ENCODE measurements at places on chromosomes 5 and 9.
A peak's percentile ranks its signal among the peaks of the same experiment; 100 is the strongest.

DNA sequence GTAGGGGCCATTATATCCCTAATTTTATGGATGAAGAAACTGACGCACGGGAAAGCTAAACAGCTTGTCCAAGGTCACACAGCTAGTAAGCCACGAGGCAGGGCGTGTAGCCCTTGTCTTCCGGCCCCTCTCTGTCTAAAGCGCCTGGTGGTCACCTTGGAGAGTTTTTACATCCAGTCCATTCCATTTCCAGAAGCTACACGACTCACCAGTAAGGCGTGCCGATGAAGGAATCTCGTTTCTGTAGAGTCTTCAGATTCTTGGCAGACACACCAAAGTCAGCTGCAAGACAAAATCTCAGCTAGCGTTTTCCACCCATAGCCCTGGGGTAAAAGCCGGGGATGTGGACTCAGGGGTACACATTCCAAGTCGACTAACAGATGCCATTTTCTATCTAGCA, 80.5 kb downstream of the STK10 start:
- peak; percentile 48 for DNase-seq

DNA sequence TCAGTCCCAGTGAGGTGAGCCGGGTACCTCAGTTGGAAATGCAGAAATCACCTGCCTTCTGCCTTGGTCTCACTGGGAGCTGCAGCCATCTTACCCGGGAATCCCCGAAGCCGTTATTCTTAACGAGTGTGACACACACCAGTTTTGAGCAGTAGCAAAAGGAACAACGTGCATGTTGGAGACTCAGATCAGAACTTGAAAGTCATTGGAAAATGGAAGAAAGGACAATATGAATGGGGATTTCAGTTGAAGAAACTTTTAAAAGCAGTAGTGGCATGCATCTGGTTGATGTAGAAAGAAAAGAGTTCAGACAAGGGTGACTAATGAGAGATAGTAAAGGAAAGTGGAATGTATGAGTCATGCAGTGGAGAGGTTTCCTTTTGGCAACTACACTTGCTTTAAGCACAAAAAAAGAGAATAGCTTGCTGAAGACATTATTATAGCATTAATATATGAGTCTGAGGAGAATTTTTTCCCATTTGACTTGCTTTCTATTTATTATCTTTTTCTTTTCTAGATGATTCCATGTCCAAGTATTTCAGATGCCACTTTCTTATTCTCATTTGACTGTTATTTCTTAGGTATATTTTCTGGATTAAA, 44.4 kb upstream of the ANKDD1B start:
- DNase-seq, result peak; percentile 91

GRCh38 chr9:108869092-108869725, 7.1 kb downstream of the ACTL7A start:
- peak; percentile 60 for DNase-seq

DNA sequence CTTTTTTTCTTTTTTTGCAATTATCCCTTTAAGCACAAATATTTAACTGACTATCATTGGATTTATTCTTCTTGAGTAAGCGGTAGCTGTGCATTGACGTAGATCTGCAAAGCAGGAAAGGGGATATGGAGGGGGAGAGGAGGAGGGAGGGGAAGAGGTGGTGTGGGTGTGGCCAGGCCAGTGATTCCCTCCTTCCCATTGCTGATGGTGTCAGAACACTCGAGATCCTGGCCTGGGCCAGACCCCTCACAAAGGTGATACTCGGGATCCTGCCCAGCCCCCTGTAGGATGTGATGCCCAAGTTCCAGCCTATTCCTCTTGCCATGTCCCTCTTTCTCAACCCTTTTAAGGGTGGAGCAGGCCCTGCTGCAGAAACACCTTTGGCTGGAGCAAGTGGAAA, 9.9 kb downstream of the SLC36A3 start:
- DNase-seq, result no peak

DNA sequence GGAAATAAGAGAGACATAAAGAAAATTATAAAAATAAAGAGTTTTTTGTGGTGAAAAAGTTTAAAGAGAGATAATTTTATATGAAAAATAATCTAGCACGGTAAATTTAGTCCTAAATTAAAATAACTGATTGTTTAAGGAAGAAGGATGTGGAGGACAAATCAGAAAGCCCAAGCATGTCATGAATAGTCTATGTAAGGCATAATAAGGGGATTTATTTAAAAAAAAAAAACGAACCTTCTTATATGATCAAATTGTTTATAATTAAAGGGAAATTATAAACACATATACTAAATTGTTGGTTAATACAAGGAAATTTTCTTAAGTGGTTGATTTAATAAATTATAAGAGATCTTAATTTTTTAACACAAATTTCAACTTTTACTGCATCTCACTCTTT, 551.8 kb upstream of the TYRP1 start:
- no peak for DNase-seq

GRCh38 chr5:133353741-133354140, 258.6 kb downstream of the FSTL4 start:
- no peak for DNase-seq

GRCh38 chr9:21994556-21995005, at the start of gene CDKN2B-AS1:
TSS of gene CDKN2B-AS1 (plus strand) at chr9:21994791.
- peak; percentile 69 for DNase-seq

DNA sequence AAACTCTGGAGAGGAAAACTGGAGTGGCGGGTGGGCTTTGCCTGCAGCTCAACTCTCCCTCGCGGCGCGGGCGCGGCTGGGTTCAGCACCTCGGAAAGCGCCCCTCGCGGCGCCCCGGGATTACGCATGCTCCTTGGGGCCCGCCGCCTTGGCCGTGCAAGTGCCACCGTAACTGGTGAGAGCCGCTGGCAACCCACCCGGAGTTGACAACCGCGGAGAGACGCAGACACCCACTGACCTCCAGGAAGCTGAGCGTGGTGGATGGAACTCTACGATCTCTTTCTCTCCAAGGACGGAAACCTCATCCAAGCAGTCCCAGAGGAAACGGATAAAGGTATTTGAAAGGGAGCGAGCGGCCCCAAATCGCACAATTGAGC, 194 bp upstream of the RXFP3 start:
- DNase-seq, result peak; percentile 42

DNA sequence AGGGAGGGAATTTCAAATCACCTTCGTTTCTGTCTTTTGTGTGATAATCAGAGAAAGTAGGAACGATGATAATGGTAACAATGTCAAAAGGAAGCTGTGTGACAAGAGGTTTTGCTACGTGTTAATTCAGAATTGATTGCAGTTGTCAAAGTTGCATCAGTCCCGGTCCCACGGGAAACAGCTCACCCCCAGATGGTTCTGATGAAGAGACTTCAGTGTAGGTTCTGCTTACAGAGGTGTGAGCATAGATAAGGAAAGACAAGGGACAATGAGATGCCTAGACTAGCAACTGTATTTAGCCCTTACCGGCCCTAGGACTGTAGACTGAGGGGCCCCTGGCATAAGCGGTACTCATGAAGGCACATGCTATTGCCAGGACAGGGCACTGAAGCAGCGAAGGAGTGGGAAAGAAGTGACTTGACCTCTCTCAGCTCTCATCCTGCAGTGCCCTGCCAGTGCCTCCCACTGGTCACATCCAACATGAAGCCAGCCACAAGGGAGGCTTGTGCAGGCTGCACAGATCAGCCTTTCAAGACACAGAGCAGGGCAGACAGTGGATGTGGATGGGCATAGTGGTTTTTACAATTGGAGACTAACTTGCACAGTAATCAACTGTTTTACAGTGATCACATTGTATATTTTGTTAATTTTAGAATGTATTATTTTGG, 21.1 kb downstream of the PDE8B start:
- DNase-seq, result no peak

- DNase-seq, result no peak
Observed at GRCh38 chr5:91378752-91379211, 4.3 kb downstream of the ARRDC3 start.

GRCh38 chr5:28855626-28856025, 1817.2 kb upstream of the CDH9 start:
- DNase-seq, result no peak

DNA sequence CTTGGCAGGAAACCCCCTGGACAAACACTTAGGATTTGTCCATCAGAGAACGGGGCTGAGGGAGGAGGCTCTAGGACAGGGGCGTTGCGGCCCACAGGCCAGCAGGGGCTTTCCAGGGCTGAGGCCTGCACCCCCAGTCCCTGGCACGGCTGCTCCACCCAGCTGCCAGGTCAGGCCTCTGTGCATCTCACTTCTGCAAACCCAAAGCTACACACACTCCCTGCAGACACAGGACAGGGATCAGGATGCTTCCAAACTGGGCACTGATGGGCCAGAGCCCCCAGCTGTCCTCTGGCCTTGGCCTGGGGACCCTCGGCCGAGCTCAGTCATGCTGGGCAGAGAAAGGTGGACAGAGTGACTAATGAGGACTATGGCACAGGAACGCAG, 106.2 kb upstream of the SARDH start:
- no peak for DNase-seq

- no peak for DNase-seq
Observed at GRCh38 chr5:129766798-129767197, 18.9 kb downstream of the MINAR2 start.

Measured in HCEC 1CT (cell line).